ENCODE measurements at places on chromosomes 11 and 22.

DNA sequence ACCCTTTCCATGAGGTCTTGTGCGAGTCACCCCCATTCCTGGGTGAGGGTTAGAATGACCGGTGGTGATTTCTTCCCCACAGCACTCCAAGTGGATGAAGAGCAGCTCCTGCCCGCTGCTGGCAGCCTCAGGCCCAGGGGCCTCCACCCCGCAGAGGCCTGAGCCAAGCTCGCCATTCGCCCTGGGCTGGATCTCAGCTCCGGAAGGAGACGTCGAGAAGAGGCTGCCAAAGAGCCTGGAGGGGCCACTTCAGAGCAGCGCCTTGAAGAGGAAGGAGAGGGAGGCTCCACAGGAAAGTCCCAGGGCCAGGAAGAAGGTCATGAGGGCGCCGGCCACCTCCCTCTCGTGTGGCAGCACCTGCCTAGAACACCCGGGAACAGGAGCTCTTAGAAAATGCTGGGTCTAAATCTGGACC, 8.4 kb downstream of the SLC29A2 start:
- no peak for DNase-seq

GRCh38 chr11:76835928-76836612, 24.6 kb upstream of the ACER3 start:
- no peak for DNase-seq

- no peak for DNase-seq
These were observed 37.9 kb downstream of the PAK1 start for GRCh38 chr11:77435972-77436371.

DNA sequence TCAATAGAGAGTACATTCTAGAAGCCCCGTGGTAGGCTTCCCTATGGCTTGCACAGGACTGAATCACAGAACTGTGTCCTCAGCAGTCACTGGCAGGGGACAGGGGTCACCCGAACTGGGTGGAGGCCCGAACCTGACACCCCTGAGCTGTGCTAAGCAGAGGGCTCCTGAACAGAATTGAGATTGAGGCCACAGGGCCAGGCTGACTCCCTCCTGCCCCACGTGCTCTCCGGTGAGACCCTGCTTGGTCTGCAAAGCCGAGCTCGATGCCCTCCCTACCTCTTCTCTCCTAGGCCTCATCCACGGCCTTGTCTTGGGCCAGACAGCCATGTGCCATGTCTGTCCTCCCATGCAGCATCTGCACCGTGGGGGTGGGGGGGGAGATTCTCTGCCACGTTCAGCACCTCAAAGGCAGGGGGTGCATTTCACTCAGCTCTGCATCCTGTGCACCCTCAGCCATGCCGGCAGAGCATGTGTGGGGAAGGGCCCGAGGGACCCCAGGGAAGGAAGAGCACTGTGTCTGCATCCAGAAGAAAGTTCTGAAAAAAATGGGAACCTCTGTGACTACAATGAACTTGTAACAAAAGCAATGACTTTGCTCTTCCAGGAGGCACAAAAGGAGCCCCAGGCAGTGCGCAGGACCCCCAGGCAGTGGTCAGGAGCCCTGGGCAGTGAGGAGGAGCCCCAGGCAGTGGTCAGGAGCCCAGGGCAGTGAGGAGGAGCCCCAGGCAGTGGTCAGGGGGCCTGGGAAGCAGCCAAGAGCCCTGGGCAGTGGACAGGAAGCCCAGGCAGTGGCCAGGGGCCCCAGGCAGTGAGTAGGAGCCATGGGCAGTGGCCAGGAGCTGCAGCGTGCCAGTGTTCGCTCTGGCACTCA, 76.7 kb upstream of the SEPTIN5 start:
- no peak for DNase-seq

- no peak for DNase-seq
These were observed 495.8 kb downstream of the BRD1 start for GRCh38 chr22:49331878-49332277.

GRCh38 chr22:29637181-29637580, 33.7 kb downstream of the NF2 start:
- no peak for DNase-seq

DNA sequence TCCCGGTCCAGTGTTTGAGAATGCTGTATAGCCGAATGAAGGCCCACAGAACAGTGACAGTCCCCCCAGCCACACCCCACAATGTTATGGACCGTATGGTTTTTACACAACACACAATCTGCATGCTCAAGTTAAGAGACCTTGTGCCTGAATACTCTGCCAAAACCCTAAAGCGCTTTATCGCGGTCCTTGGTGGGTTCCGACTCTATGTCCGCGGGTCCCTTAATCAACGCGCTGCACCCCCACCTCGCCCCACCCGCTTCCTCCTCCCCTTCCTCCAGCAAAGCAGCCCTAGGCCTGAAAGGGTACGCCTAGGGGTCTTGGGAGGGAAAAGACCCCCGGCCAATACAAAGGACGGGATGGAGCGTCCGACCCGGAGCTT, 442 bp downstream of the COPB1 start:
- DNase-seq, result peak; percentile 55

Measured in hypothalamus (tissue), 51 donors.